Esophagus mucosa (tissue), 1 donor: ENCODE measurements at places on chromosomes 6 and 20.
A peak's percentile ranks its signal among the peaks of the same experiment; 100 is the strongest.

DNA sequence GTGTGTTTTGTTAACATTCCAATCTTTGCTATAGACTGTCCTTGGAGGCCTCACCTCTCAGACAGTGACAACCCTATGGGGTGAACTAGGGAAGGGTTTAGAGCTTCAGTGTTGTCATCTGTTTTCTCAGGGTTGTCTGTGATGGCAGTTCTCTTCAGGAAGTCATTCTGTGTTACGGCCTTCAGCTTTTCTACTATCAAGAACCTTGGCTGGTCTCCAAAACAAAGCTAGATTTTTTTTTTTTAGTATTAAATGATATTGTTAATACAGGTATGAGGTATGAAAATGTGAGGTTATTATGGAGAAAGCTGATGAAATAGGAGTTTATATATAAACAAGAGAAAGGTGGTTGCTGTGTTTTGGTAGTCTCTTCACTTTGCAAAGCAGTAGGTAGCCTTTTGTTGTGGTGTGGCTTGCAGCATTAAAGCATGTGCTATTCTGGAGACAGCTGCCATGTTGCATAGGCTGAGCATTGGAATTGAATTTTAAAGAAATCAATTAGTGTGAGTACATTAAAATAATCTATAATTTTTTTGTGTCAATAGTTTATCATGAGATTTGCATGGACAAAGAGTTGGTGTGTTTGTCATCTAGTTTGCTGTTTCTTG is 162.6 kb downstream of the CARMIL1 start:
- no peak for ATAC-seq

DNA sequence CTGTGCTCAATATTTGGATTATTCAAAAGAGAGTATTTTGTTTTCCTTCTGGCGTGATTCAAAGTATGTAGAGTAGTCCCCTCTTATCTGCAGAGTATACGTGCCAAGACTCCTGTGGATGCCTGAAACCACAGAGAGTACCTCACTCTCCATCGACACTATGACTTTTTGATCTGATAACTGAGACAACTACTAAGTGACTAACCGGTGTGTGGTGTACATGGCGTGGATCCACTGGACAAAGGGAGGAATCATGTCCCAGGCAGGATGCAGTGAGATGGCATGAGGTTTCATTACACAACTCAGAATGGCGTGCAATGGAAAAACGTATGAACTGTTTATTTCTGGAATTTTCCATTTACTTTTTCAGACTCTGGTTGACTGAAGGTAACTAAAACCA is 112.2 kb upstream of the PDE7B start:
- ATAC-seq = no peak

DNA sequence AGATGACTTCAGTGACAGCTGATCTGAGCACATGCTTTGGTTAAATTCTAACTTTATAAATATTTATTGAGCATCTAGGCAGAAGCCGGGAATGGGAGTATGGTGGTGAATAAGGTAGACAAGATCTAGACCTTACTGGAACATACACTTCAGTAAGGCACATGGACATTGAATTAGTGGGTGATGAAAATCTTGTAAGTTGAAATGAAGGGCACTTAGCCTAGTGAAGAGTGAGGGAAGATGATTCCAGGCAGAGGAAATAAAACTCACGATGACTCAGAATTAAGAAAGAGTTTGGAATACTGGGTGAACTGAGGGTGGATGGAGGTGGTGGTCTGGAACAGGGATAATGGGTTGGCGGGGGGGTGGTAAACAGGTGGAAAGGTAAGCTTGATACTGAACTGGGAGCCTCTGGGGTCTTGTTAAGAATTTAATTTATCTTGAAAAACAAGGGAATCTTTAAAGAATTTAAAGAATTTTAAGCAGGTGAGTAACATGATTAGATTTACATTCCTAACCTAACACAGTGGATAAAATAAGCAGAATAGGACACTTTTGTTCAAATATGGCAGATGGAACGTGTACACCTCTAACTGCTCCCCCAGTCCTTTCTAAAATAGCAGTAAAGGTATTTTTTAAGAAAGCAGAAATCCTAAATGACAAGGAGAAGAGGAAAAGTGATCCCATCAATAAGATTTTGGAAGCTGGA is 75.2 kb upstream of the ARHGAP18 start:
- no peak for ATAC-seq

DNA sequence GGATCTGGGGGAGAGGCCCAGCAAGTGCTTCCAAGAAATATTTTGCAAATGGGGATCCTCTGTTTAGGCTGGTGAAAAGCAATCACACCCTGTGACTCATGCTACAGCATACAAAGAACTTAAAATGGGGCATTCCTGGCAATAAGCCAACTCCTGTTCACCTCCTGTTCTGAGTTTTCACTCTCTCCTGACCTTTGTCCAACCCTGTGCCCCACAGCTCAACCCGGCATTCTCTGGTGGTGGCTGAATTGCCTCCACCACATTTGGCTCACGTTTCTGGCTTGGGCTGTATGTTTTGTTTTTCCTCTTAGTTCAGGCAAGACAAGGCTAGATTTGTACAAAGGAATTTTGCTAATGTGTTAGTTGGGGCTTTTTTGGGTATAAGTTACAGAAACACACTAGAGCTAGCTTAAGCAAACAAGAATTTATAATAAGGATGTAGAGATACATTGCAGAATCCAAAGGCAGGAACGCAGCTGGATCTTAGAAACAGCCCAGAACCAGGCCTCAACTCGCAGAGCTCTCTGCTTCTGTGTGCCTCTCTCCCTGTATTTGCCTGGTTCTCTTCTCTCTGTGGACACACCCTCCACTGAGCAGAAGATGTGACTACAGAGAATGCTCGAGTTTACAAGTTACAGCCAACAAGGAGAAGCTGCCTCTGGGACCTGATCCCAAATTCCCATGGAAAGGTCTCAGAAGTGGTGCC is 9.4 kb downstream of the ABCC10 start:
- peak; percentile 87 for ATAC-seq
